ENCODE measurements at places on chromosomes 5 and 9.

DNA sequence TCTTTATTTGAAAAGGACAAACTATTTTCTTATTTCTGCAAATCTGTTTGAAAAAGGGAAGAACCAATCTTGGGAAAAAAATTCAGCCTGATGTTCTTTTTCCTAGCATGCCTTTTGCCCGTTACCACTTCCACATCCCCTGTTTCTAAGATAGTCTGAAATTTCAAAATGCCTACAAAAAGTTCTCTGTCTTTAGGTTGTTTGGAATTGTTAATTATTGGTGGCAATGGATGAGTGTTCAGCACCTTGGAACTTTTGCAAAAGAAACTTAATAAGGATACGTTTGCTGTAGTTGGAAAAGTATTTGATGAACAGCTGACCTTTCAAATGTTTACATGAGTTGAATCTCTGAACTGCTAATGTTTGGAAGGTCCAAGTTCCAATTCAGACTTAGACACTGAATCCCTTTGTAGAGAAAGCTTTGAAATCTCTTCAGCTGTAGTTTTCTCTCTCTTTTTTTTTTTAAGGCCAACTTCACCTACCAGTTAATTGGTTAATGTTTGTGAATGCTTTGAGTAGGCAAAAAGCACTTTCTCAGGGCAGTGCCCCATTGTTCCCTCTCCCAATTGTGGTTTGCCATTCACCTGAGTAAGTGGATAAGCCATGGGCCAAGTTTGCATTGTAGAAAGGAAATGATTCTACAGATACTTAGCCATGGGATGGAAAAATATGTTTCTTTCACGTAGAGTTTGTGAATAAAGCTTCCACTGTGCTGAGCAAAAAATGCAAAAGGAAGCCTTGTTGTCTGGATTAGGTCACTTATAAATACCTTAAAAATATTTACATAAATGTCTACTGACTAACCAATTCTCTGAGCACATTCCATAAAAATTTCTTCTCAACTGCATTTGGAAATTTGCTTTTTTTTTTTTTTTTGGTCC is 156.4 kb upstream of the ELL2 start:
- DNase-seq = no peak

DNA sequence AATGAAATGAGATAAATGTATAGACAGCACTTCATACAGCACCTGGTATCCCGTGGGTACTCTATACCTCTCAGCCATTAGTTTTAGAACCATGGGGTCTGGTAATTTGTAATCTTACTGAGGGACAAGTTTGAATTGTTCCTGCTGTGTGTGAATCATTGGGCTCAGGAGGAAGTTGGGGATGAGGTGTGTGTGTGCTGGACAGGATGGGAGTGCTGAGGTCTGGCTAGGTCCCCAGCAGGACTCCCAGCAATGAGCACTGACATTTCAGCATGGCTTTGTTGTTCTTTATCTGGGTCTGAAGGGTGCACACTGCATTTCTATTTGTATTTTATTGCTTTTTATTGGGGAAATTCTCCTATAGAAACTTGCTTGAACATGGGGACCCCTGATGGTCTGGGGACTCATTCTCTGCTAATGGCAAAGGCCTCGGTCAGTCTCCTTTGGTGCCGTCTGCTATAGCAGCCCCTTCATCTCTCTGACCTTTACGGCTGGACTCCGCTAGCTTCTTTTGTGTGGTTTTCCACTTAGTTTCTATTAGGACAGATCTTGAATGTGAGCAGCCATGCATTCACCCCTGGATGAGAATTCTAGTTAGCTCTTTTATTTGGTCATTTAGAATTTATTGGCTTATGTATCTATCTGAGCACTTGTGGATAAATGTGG is 98.1 kb downstream of the SREK1 start:
- DNase-seq = no peak

GRCh38 chr9:137077758-137078693 is 709 bp downstream of the UAP1L1 start:
- no peak for DNase-seq

GRCh38 chr9:87714819-87715218 is 11.1 kb upstream of the CTSL start:
- DNase-seq = no peak

GRCh38 chr9:77679088-77679487 is 31.0 kb upstream of the GNA14 start:
- no peak for DNase-seq

DNA sequence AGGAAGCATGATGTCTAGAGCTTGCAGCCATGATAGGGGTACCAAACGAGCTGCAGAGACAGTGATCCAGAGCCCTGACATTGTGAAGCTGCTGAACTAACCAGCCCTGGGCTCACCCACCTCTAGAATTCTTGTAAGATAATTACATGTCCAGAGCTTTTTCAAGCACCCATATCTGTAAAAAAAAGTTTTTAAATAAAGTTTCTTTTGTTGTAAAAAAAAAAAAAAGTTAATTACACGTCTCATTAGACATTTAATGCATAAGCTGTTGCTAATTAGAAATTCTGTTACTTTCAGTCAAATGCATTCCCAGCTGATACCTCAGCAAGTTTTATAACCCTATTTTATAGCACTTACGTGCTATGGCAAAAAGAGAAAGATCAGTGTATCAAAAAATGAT is 65.6 kb downstream of the C9orf85 start:
- no peak for DNase-seq

GRCh38 chr5:180641566-180641900 is 7.9 kb downstream of the FLT4 start:
- no peak for DNase-seq

DNA sequence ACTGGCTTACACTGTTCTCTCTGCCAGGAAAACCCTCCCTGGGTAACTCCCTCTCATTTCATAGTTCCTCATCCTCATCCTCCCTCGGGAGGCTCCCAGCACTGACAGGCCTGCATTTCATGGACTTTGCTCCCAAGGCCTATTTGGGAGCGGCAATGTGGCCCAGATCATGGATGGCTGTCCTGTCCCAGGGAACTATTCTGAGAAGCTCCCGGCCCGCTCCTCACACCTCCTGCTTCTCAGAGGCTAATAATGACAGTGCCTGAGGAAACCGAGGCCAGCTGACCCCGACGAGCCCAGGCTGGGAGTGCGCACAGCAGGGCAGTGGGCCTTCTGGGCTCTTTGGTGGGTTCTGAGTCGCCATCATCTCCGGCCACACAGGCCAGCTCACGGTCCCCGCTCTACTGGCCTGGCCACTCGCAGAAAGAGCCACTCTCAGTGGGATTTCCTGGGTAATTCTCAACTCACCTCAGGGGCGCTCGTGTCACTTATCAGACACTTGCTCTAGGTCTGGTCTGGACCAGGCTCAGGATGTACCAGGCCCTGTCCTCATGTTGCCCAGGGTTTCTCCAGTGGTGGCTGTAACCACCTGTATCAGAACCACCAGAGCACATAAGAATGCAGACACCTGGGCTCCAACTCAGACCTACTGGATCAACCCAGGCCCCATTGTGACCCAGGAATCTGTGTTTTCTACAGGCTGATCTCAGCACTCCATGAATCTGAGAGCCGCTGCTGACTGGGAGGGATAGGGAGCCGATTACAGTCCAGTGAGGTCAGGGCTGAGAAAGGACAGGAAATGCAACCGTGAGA is 2.0 kb upstream of the DOLPP1 start:
- DNase-seq = no peak

- DNase-seq = peak; percentile 30
Observed at GRCh38 chr9:126326228-126327005, at the start of gene MVB12B. TSS of gene MVB12B (plus strand) at chr9:126326829. CDS start at chr9:126326930, 101 bp downstream.

- DNase-seq = no peak
Observed at GRCh38 chr5:60350794-60351193, 349.2 kb downstream of the DEPDC1B start.

GRCh38 chr5:97111616-97112015 is 30.8 kb downstream of the LIX1 start:
- DNase-seq = no peak

DNA sequence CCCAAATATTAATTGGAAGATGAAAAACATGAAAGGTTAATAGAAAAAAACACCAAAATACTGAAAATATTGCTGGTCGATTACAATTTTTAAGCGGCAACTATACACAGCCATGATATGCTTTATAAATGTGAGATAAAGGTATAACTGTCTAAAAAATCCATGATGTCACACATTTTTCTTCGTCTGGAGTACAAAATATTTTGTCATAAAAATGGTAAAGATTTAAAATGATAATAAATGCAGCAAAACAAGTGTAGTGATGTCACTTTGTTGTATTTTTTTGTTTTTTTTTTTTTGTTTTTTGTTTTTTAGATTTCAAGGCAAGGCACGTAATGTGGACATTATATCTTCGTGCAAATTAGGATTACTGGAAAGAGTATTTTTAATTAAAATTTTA is 227.4 kb downstream of the NFIB start:
- no peak for DNase-seq

- DNase-seq = no peak
Observed at GRCh38 chr9:135204177-135204576, 116.7 kb downstream of the OLFM1 start.

DNA sequence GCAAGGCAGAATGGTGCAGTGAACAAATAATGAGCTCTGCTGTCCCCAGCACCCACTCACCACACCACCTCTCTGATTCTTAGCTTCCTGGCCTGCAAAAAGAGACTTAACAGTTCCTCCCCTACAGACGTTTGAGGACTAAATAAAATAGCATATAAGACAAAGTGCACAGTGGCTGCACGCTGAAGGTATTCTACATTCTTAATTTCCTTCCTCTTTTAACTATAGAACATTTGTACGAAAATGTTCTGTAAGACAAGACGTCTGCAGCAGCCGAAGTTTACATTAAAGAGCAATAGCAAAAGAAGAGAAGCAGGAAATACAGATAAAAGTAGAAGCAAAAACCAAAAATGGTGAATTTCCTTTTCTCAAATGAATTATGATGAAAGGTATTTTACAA is 15.7 kb downstream of the FBN2 start:
- DNase-seq = no peak

DNA sequence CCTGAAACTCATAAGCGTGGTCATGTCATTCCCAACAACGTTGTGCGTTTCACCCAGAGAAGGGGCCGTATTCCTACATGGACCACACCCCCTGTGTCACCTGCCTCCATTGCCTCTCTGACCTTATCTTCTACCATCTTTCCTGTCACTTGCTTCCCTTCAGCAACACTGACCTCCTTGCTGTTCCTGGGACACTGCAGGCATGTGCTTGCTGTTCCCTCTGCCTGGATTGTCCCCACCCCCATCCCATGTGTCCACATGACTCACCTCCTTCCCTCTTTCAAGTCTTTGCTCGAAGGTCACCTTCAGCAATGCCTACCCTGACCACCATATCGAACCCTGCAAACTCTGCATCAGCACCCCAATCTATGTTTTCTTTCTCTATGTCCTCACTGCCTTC is 133.2 kb upstream of the ZNF618 start:
- DNase-seq = no peak

GRCh38 chr5:173675287-173675996 is 59.0 kb upstream of the BOD1 start:
- DNase-seq = no peak

All from GM18507 (cell line).